ENCODE measurements at places on chromosomes 16 and 17. TPM values are rescaled to one million over a fixed set of nuclear protein-coding genes. Genes with fewer than 3 reads are reported as not detected.
A peak's percentile ranks its signal among the peaks of the same experiment; 100 is the strongest.

The ATAD5 gene
- 3.7 TPM for total RNA-seq

The SLFN13 gene
- 10.2 TPM for total RNA-seq

The DOC2A gene
- total RNA-seq: 12.9 TPM

The KRTAP4-7 gene
- total RNA-seq: not detected

The PRSS22 gene
- total RNA-seq: 6.7 TPM

The DNAJA2 gene
- total RNA-seq: 70.4 TPM

DNA sequence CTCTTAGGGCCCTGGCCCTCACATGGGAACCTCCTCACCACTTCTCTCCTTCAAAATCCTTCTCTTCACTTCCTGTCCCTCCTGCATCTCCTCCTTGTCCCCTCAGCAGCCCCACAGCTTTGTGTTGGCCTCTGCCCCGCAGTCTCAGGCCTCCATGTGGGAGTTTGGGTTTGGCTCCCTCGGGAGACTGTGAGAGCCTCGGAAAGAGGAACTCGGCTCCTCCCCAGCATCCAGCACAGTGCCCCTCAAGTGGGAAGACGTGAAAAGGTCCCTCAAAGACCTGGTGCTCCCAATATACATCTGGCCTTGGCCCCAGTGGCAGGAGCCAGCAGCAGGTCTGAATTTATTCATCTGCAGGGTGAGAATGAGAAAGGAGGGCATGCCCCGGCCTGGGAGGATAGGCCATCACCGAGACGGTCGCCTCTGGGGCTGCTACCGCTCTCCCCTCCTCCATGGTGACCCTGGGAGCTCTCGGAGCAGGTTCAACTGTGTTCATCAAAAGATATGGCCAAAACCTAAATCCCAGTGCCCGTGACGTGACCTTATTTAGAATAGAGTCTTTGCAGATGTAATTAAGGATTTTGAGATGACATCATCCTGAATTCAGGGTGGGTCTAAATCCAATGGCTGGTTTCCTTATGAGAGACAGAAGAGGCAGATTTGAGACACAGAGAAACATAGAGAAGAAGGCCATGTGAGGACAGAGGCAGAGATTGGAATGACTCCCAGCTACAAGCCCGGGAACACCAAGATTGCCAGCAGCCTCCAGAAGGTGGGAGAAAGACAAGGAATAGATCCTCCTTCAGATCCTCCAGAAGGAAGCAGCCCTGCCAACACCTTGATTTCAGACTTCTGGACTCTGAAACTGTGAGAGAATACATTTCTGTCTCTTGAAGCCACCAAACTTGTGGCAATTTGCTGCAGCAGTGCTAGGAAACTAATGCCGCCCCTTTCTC, 135.1 kb downstream of the MRM1 start:
- DNase-seq: no peak
- no peaks in the 10 kb centered on the region for H3K4me1 ChIP-seq
- no peaks in the 10 kb centered on the region for H3K27me3 ChIP-seq
- H3K4me3 ChIP-seq: no peak overlapping the region
- no peaks in the 10 kb centered on the region for H3K36me3 ChIP-seq

DNA sequence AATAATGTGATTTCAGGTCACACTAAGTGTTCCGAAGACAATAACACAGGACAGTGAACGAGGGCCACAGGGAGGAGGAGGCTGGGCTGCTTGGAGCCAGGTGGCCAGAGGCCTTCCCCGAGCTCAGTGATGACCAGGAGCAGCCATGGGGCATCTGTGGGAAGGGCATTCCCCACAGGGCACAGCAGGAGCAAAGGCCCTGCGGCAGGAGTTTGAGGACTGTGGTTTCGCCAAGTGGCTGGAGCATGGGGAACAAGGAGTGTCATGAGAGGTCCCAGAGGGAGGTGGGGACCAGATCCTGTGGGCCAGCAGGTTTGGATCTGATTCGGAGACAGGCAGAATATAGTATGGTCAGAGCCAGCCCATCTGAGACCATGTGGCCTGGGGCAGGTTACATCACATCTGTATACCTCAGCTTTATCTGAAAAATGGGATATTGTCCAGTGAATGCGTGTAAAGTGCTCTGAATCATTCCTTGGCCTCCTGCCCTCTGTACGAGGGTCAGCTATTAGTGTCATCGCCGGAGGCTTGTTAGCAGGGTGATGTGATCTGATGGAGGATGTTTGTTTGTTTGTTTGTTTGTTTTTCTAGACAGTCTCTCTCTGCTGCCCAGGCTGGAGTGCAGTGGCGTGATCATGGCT, 176.8 kb downstream of the KATNIP start:
- H3K27me3 ChIP-seq: no peaks in the 10 kb centered on the region
- H3K4me3 ChIP-seq: no peak overlapping the region
- no peaks in the 10 kb centered on the region for H3K36me3 ChIP-seq
- H3K4me1 ChIP-seq: peaks cover 3% of the 10 kb centered on the region
- no peak overlapping the region for H3K27ac ChIP-seq
- DNase-seq: no peak

DNA sequence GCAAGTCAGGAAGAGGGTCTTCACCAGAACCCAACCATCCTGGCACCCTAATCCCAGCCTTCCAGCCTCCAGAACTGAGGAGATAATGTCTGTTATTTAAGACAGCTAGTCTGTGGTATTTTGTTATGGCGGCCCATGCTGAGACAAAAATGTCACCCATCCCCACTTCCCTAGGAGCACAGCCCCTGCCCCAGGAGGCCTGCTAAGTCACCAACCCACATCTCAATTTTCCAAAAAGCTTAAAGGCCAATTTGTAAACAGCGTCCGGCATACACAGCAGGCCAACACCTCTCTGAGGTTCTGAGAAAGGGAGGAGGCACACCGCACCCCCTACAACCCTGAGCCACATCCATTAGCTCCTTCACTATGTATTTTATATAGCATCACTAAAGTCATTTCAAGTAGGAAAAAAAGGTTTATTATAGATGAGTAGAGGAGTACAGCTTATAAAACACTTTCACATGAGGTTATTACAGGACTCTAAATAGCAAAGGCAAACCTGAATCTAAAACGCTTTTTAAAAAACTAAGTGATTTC, 6.9 kb downstream of the TMEM170A start:
- no peak for DNase-seq
- no peaks in the 10 kb centered on the region for H3K36me3 ChIP-seq
- H3K4me3 ChIP-seq: no peak overlapping the region
- peak overlapping the region; percentile 60 for H3K27ac ChIP-seq
- H3K4me1 ChIP-seq: peaks cover 32% of the 10 kb centered on the region
- H3K27me3 ChIP-seq: no peaks in the 10 kb centered on the region

DNA sequence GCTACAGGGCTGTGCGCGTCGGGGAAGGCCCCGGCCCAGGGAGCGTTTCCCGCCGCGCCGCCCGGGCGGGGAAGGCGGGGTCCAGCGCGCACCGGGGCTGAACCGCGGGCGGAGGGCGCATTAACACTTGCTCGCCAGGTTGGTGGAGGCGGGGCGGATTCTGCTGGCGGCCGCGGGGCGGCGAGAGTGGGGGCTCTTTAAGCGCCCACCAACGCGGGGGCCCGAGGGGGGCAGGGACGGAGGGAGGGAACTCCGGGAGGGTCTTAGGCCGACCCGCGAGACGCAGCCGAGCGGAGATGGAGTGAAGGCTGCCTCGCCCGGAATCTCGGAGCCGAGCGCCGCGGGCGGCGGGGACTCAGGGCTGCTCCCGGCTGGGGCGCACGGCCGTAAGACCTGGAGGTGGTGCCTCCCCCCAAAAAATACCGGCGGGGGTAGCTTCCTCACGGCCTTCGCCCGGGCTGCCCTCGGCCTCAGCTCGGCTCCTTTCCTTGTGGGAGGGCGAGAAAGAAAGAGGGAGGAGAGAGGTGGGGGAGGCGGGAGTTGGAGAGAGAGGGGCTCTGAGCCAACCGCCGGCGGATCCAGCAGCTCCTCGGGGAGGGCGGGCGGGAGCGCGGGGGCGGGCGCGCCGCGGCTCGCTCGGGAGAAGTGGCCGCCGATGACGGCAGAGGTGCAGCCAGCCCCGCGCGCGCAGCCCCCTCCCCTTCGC, 415 bp upstream of the FOXF1 start:
- peak overlapping the region; percentile 52 for H3K4me3 ChIP-seq
- no peaks in the 10 kb centered on the region for H3K4me1 ChIP-seq
- peak; percentile 58 for DNase-seq
- peaks cover 85% of the 10 kb centered on the region for H3K27me3 ChIP-seq
- no peaks in the 10 kb centered on the region for H3K36me3 ChIP-seq
- H3K27ac ChIP-seq: peak overlapping the region; percentile 91

DNA sequence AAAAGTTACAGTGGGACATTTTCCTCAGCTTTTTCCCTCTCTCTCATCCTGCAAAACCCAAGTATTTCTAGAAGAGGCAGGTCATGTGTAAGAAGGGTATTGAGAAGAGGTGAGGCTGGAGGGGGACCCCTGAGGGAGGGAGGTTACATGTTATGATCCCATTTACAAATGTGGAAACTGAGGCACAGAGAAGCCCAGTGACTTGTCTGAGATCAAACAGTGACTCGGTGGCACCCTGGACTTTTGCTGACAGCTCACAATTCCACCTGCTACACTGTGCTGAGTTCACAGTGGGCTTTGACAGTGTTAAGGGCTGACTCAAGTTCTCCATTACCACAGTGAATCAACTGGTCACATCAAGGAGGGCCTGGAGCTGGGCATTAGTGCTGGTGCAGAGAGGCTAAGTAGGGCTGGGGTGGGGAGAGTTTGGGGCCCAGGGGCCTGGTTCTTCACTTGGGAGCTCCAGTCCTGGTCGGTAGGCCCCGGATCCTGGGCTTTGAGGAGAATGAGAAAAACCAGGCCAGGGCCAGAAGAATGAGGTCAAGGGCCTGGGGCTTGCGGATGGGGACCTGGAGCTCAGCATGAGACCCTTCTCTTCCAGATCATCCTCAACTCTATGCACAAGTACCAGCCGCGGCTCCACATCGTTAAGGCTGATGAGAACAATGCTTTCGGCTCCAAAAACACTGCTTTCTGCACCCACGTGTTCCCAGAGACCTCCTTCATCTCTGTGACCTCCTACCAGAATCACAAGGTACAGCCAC, 26.0 kb downstream of the TBX4 start:
- H3K4me1 ChIP-seq: no peaks in the 10 kb centered on the region
- H3K4me3 ChIP-seq: no peak overlapping the region
- no peaks in the 10 kb centered on the region for H3K36me3 ChIP-seq
- no peaks in the 10 kb centered on the region for H3K27me3 ChIP-seq
- no peak for DNase-seq

GRCh38 chr16:19771040-19771439, 53.0 kb downstream of the IQCK start:
- no peaks in the 10 kb centered on the region for H3K4me1 ChIP-seq
- no peak overlapping the region for H3K27ac ChIP-seq
- H3K4me3 ChIP-seq: no peak overlapping the region
- no peaks in the 10 kb centered on the region for H3K27me3 ChIP-seq
- H3K36me3 ChIP-seq: no peaks in the 10 kb centered on the region

GRCh38 chr17:29257756-29258155, 11.1 kb downstream of the CRYBA1 start:
- no peak overlapping the region for H3K4me3 ChIP-seq
- H3K36me3 ChIP-seq: no peaks in the 10 kb centered on the region
- no peak for DNase-seq
- no peaks in the 10 kb centered on the region for H3K27me3 ChIP-seq
- peaks cover 7% of the 10 kb centered on the region for H3K4me1 ChIP-seq
- H3K27ac ChIP-seq: no peak overlapping the region

DNA sequence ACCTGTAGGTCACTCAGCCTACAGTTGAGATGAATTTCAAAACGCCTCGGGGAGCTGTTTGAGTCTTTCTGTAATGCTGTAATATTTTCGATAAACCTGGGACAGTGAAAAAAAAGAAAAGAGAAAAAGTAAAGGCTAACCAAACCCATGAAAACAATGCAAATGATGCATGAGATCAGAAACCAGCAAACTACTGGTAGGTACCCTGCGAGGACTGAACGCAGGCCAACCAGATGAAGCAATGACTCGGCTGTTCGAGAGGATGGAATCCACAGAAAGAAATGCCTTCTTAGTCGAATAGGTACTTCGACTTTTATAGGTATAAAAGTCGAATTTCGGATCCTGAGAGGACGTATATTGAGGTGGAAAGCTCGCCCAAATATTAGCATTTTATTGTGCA, 509 bp upstream of the ATAD5 start:
- DNase-seq: no peak
- no peaks in the 10 kb centered on the region for H3K27me3 ChIP-seq
- H3K4me3 ChIP-seq: peak overlapping the region; percentile 75
- H3K36me3 ChIP-seq: no peaks in the 10 kb centered on the region
- H3K4me1 ChIP-seq: peaks cover 3% of the 10 kb centered on the region

Measured in colonic mucosa (tissue), 4 donors.